ENCODE measurements at places on chromosomes 13 and 19.

- DNase-seq: no peak
These were observed 6.4 kb downstream of the AMER2 start for GRCh38 chr13:25165663-25166062.

DNA sequence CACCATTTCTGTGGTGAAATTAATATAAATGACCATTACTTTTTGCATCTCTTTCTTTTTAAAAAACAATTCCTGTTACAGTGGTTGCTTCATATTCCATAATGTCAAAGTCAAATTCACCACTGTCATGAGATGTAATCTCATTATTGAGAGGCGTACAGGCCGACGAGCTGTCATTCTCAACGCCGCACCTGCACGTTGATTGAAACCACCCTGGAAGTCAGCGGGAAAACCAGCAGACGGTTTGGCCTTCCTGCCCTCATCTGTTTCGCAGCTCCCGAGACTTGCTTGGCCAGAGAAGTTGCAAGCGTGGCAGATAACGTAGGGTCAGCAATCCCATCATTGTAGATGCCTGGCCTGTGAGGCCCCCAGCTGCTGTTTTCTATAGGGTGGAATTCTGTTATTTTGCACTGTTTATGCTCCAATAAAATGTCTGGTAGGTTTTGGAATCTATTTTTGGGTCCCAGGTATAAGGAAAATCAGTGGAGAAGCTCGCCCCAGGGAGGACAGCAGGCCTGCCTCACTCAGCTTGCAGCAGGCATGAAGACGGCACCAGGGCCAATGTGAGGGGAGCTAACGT, 153.4 kb downstream of the SOX1 start:
- no peak for DNase-seq

DNA sequence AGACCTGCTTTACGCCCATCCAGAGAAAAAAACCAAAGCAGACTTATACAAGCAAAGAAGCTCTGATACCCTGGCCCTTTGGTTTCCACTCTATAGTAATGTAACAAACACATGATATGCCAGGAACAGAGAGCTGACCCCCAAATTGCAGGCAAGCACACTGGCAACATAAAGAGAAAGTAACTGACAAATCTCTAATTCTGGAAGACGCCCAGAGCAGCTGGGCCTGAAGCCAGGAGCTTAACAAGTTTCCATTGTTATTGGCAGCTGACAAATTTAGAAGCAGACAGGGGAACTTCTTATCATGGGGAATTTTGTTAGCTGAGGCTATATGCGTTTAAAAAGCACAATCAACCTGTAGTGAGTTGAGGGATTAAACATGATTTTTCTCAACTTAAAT, 158.0 kb downstream of the DLEU7 start:
- no peak for DNase-seq

DNA sequence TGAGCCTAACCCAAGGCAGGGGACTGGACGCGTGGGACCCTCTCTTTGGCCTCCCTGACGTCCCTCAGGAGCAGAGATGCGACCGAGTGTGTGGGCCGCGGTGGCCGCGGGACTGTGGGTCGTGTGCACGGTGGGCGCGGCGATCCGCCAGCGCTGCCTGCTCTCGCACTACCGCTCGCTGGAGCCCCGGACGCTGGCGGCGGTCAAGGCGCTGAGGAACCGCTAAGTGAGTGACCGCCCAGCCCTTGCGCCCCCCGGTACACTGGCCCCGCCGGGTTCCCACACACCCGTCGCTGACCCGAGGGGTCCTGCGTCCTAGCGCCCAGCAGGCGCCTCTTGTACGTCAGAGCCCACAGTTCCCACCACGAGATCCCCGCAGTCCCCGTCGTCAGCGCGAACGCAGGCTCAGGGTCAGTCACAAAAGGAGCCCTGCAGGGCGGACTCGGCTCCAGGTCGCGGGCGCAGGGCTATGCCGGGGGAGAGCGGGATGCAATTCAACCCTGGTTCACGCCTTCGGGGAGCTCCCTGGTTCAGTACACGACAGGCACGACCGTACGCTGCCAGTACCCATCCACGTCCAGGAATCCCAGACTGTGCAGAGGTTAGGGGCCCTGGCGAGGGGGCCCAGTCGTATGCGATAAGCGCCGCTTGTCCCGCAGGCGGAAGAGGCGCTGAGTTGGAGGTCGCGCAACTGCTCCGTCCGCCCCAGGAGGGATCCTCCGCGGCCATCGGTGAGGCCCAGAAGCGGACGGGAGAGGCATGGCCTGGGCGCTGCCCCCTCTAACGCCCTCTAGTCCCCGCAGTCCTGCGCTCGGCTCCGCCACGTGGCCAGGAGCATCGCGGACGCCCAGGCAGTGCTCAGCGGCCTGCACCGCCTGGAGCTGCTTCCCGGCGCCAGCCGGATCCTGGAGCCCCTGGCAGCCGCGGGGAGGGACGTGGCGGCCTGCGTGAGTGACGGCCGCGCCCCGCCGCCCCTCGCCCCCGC, 3.6 kb upstream of the IFNL2 start:
- no peak for DNase-seq

- DNase-seq: no peak
These were observed 342.7 kb downstream of the TBC1D4 start for GRCh38 chr13:75139291-75139690.

- DNase-seq: no peak
These were observed 17.2 kb downstream of the SMIM24 start for GRCh38 chr19:3462991-3463713.

- no peak for DNase-seq
These were observed 7.5 kb downstream of the ZNF610 start for GRCh38 chr19:52343548-52343947.

DNA sequence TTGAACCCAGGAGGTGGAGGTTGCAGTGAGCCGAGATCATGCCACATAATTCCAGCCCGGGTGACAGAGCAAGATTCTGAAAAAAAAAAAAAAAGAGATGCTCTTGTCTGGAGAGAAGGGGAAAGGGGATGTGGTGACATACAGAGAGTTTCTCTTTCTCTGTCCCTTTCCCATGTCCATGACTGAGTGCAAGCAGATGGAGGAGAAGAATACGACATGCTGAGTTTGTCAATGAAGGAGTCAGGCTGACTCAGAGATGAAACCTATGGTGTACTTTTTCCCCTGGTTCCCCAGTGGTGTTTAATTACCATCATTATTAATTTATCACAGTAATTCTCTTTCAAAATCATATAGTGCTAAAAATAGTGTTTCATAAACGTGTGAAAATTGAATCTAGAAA, 448.8 kb downstream of the FOXO1 start:
- DNase-seq: no peak

DNA sequence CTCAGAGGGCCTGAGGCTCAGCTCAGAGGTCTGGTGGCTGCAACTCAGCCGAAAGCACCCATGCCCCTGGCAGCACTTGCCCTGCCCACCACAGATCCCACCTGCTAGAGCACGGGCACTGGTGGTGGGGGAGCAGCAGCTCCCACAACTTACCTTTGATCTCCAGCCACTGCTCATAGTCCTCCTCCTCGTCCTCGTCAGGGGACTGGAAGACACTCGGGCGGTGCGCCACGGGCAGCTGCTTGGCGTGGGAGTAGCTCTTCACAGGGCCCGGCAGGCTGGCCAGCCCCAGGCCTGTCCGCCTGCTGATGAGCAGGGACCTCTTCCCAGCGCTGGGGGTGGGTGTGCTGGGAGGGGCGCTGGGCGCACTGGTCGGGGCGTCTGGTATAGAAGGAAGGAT, 14.6 kb downstream of the SUGP1 start:
- DNase-seq: no peak

DNA sequence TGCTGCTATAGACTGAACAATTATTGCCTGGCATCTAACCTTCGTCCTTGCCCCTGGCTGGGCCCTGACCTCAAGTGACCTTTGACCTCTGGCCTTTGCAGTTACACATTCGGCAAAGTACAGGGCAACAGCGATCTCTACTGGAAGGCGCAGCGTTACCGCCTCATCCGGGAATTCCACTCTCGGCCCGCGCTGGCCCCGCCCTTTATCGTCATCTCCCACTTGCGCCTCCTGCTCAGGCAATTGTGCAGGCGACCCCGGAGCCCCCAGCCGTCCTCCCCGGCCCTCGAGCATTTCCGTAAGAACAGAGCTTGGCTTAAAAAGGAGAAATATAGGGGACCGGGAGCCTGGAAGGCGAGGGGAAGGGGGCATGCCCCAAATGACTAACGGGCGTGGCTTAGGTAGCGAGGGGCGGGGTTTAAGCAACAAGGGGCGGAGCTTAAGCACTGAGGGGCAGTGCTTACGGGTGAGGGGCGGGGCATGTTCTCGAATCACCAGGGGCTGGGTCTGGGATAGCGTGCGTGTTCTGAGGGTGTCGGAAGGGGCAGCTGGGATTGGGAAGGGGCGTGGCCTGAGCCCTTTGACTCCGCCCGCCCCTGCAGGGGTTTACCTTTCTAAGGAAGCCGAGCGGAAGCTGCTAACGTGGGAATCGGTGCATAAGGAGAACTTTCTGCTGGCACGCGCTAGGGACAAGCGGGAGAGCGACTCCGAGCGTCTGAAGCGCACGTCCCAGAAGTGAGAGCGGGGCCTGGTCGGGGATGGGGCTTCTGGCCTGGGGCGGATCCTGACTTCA, 52.7 kb downstream of the TRPM4 start:
- no peak for DNase-seq

DNA sequence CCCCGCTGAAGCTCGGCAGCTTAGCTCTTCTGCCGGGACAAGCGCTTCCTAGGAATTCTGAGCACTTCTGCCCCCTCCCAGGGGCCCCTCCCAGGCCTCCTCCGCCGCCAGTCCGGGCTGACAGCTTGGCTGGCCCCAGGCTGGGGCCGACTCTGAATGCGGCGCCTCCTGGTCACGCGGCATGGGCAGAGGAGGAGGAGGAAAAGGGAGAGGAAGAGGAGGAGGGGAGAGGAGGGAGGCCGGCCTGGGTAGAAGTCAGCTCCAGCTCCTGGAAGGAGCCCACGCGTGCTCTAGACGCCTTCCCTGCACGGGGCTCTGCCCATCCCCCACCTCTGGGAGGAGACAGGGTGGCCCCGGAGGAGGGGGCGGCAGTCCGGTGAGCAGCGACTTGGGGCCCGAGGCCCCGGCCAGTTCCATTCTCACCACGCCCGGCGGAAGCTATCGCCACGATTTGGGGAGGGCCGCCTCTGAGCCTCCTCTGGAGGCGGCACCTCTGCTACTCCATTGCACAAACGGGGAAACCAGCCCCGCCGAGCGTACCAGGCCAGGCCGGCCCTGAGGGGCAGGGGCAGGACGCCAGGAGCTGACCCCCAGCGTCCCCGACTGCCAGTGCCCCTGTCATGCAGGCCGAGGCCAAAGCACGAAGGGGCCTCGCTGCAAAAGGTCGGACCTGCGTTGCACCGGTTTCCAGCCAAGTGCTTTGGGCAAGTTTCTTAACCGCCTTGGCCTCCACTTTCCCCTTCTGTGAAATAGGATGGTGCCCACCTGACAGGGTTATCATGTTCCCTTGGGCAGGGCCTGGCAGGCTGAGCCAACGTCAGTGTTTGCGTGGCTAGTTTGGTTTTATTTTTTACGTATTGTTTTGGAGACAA, 31.6 kb downstream of the CCNE1 start:
- no peak for DNase-seq

GRCh38 chr19:17418710-17419109, 1.1 kb upstream of the MVB12A start:
- DNase-seq: no peak

DNA sequence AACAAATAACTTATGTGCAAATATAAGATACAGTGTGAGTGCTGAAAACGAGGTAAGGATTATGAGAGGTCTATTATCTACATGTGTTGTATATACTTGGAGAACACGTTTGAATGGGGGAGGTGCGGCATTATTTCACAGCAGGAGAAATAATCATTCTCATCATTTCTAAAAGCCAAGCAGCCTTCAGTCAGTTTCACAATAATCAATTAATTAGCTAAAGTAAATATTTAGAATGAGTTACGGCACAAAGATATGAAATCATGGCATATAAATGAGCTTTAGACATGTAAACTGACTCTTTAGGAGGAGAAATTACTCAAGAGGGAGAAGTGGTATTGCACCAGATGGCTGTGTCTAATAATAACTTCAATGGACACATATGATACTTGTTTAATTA, 366.6 kb downstream of the DNAJC15 start:
- DNase-seq: no peak

GRCh38 chr19:57620673-57621348, 6.8 kb downstream of the ZNF134 start:
- DNase-seq: no peak

DNA sequence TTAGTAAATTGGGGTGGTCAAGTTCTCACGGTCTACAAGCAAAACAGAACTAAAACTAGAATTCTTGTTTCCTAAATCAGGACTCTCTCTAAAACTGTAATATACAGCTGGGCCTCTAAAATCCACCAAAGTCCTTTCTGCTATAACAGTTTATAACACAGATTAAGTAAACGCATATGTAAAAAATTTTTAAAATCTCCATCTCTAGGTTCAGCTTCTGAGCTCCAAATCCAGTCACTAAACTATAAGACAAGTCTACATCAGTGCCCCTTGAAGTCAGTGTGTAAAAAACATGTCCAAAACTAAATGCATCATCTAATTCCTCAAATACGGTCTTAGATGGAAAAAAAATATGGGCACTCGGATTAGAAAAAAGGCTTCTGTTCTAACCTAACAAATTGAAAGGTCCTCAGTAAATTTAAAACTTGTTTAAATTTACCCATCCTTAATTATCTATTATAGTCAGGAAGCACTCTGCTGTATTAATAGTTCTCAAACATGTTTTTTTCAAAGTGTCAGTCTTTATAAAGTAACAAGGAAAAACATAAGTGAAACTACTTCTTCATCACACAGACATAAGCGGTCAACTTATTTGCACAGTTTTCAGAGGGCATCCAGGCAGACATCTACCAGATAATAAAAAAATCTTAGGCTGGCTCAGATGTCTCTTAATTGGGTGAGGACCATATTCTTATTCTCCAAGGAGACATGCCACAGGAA, 33.6 kb downstream of the ELF1 start:
- no peak for DNase-seq

DNA sequence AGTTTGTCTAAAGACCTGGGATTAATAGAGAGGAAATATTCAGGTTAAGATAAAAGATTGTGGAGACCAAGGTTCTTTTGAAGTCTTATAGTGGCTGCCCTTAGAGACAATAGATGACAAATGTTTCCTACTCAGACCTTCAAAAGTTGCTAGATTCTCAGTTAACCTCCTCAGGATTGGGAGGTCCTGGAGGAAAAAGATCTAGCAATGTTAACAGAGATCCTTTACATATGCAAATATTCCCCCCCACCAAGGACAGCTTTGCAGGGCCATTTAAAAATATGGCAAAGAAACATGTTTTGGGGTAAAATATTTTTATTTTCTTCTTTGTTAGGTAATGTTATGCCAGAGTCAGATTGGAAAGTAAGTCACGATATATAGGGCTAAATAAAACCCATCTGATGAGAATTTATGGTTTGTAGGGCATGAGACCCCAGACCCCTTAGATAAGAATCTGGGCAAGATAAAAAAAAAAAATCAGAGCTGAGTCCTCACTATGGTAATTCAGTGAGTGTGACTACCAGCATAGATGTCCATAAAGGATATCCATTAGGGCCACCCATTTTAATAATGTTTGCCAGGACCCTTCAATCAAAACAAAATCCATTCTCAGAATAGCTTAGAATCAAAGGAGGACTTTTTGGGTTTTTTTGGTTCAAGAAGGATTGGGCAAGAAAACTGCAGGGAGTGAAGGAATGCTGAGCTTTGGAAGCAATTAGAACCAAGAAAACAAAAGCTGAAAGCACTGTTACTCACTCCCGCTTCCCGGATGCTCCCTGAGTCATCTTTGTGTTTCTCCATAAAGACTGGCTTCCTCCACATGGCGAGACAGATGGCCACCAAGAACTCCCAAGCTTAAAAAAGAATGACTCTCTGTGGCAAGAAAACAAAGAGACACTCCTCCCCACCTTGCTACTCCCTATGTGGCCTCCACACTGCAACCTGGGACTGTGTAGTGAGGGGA, 28.2 kb downstream of the VSTM1 start:
- no peak for DNase-seq
